Activated CD4-positive, alpha-beta T cell treated with anti-CD3 and anti-CD28 coated beads, Interleukin-2, amount 10 ng/mL, durations not matched to agents 7 days and 5 days (primary cell): ENCODE measurements at places on chromosomes 7 and 10.

GRCh38 chr10:4488904-4489303 lies 337.1 kb upstream of the AKR1E2 start:
- no peak for DNase-seq

DNA sequence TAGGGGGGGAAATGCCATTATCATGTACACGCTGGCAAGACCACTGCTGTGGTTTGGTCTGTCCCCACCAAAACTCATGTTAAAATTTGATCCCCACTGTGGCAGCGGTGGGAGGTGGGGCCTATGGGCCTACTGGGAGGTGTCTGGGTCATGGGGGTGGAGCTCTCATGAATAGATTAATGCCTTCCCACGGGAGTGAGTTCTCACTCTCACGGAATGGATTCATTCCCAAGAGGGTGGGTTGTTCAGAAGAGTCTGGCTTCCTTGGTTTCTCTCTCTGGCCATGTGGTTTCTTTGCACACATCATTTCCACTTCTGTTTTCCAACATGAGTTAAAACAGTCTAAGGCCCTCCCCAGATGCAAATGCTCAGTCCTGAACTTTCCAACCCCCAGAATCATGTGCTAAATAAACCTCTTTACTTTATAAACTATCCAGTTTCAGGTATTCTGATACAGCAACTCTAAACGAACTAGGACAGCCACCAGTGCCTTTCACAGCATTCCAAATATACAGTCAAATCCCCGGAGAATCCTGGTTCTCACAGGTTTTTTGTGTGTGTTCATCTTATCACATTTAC lies 44.3 kb downstream of the SMURF1 start:
- no peak for DNase-seq

DNA sequence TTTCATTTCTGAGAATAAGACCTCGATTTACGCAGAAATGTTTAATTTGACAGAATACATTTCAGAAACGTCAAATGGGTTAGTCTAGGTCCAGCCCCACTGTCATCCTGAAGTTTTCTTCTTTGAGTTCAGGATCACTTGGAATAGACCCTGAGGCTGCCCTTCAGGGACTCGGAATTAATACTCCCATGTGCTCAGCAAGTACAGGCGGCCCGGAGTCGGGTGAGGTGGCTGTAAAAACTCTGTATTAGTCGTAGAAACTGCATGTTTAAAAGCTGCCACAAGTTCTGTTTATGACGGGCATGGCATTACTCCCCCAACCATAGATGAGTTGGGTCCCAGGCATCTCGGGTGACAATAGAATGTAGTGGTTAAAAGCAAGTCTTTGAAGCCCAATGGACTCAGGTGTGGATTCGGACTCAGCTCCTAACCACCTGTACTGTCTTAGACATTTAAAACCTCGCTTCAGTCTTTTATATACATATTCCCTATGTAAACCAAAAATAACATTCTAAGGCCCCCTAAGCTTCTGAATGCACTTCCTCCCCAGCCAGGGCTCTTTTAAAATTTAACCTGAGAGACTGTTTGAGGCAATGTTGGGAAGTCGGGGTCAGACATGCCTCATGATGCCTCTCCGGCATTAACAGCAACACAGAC lies 216.3 kb downstream of the ADARB2 start:
- no peak for DNase-seq

- no peak for DNase-seq
These were observed 5.3 kb upstream of the ALDH18A1 start for GRCh38 chr10:95661818-95662217.

- peak; percentile 80 for DNase-seq
These were observed 95.4 kb downstream of the ELMO1 start for GRCh38 chr7:37352974-37353948.

DNA sequence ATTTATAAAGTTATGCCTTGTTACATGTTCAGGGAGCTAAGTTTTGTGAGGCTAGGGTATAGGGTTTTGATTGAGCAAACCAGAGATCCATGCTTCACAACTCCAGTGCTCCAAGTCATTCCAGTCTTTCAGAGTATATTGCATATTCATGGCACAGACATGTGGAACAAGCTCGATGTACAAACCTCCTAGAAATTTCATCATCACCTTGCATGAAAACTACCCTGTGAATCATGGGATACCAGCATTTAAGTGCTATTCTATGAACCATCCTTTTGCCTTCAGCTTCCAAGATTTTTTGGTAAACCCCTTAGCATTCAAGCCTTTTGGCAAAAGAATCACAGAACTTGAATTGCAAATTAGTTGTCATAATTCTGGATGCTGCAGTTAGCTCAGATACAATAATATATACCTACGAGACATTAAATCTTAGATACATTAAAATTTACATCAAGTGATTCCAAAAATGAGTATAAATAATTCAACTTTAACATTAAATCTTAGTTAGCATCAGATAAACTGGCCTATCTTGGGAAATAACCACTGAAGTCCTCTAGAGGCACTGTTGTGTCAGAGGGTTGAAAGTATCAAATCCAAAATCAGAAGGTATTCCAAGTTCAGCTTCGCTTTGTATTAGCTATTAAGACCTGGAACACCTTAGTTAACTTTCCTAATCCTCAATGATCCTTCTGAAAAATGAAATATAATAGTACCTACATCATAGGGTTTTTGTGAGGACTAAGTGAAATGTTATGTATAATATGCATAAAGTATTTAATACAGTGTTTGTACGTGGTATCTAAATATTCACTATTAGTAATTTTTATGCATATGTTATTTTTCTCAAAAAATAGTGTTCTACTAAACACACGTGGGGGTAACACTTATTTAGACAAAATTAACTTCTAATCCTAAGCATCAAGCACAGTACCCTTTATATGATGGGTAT lies 55.5 kb upstream of the CABCOCO1 start:
- no peak for DNase-seq

GRCh38 chr10:102327641-102328040 lies 67.9 kb upstream of the NFKB2 start:
- no peak for DNase-seq
